ENCODE measurements at places on chromosomes 6 and 20.
A peak's percentile ranks its signal among the peaks of the same experiment; 100 is the strongest.

DNA sequence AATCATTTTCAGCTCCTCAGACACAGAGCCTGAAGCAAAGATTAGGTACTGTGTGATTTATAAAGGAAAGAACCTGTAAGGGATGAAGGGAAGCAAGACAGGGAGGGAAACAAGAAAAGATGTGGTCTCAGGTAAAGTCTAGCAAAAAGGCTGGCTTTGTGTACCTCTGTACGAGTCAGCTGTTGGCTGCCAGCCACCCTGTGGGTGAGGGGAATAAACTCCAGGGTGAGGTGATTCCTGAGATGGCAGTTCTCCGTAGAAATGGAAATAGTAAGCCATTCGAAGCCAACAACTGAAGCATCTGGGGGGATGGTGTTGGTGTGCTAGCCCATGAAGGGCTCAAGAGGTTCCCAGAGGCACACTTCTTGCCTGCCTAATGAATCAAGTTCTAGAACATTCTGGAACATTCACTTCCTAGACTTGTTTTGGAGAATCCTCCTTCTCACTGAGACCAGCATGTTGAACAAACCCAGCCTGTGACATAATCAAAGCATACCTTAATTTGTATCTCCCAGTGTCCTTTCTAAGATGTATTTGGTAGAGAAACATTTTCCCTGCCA lies 10.6 kb upstream of the TTPAL start:
- DNase-seq: no peak

DNA sequence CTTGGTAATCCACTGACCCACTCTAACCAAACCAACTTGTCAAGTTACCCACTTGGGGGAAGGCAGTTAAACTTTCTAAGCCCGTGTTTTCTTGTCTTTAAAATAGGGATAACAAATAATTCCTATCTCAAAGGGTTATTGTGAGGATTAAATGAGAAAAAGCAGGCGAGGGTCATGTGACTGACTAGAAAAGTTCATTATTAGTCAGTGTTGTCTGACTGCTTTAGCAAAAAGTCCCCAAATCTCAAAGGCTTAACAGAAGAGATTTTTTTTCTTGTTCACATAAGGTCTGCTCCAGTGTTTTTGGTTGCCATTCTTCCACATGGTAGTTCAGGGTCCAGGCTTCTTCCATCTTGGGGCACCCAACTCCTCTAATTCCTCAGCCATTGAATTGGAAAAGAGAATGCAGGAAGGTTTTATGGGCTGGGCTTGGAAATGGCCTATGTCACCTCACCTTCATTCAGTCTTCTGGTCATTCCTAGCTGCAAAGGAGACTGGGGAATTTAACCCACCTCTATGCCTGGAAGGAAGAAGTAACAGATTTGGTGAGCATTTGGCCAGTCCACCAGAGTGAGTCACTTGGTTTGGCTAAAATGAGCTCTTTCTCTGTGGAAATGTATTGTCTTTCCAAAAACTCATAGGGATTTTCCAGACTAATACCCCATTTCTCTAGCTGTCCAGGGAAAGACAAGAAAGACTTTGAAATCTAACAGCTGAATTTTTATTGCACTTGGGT lies 77.0 kb downstream of the CAP2 start:
- no peak for DNase-seq

GRCh38 chr6:12170351-12171092 lies 119.6 kb upstream of the EDN1 start:
- no peak for DNase-seq

- no peak for DNase-seq
Measured at GRCh38 chr6:163191704-163192537, 222.6 kb upstream of the QKI start.

DNA sequence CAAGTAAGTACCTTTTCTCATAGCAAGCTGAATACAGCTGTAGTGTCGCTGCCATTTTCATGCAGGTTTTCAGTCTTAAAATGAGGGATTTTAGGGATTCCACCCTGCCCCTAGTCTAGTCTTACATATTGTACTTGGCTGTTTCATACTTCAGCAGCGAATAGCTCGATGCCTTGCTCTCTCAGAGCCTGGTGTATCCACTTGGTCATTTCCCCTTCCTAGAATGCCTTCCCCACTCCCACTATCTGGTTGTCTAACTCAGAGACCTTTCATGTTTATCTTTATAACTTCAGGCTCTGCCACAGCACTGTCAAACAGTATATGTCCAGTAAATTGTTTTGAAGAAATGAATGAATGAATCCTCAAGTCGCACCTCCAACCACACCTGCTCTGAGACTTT lies 21.1 kb upstream of the IPCEF1 start:
- DNase-seq: no peak

DNA sequence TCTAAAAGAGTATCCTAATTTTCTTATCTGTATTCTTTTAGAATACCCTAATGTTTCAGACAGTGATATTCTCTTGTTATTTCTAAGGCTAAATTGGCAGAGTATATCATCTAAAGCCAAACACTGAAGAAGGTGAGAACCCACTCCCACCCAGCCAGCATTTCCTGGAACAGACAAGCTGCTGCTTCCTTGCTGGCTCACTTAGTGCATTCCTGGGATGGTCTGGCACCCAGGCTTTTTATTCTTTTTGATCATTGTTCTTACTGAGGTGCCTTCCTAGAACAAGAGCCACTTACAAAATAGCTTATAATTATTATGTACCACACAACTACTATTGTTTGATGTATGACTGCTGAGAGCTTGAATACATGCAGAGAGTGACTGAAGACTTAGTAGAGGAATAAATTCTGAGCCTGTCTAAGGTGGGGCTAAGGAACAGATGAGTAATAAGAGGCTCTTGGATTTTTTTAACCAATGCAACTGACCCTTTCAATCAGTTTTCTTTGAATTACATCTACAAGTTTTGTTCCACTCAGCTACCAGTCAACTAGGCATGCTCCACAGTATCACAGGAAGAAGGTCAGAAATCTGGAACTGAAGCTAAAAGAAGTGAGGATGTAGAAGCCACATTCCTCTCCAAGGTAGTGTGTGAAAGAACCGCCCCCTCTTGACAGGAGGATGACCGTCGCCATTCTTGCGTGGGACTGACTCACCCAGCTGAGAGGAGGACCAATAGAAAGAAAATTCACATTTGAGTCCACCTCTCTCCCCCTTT lies 30.1 kb downstream of the PRPH2 start:
- peak; percentile 50 for DNase-seq

DNA sequence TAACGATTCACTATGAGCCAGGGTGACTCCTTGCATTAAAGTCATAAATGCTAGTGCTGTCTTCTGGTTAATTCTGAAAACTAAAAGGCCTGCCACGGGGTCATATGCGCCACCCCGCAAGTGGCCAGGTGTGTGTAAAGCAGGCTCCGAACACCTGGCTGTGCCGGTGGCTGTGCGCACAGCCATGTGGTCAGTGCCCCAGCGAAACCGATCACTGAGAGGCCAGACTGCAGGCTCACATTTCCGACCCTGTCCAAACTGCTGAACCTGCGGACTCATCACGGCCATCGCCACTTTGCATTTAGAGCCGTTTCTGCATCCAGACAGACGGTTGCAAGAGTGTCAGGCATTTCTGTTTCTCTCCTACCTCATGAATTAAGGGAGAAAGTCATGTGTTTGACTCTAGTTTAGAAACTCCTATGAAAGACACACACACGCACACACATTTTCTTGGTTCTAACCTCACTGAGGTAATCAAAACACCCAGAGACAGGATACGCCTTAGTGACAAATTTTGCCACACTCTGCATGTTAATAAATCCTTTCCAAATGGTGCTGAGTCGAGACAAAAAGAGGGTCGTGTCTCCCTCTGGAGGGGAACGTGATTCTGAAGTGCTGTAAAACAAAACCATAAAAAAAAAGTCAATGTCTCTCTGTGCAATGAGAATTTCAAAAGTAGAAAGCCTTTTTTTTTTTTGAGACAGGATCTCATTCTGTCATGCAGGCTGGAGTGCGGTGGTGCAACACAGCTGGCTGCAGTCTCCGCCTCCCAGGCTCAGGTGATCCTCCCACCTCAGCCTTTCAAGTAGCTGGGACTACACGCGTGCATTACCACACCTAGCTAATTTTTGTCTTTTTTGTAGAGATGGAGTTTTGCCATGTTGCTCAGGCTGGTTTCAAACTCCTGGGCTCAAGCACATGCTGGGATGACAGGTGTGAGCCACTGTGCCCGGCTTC lies 31.0 kb upstream of the TCFL5 start:
- no peak for DNase-seq

DNA sequence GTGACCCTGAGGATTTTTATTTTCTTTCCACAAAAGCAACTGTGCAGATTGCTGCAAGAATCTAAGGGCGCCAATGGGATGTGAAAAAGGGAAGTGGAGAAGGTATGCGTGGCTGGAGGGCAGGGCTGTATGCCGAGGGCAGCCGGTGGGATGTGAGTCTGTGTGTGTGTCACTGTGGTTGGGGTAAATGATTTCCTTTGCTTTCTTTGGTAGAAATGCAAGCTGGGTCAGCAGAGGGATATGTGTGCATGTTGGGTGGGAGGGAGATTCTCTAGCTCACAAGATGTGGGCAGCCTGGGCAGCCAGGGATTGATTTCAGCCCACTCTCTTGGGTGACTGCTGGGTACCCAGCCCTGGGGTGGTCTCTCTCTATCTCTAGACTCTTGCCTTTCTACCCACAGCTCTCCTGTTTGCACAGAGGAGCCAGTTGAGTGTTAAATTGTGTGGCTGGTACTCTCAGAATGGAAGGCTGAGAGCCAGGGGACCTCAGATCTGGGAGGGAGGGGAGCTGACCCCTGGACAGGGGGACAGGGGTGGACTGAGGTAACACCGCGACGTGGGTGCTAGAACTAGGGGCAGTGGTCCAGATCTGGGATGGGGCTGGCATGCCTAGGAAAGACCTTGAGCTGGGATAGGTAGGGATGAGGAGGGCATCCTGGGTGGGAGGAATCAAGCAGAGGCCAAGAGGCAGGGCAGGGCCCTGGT lies 136.8 kb upstream of the RNF24 start:
- DNase-seq: peak; percentile 65

DNA sequence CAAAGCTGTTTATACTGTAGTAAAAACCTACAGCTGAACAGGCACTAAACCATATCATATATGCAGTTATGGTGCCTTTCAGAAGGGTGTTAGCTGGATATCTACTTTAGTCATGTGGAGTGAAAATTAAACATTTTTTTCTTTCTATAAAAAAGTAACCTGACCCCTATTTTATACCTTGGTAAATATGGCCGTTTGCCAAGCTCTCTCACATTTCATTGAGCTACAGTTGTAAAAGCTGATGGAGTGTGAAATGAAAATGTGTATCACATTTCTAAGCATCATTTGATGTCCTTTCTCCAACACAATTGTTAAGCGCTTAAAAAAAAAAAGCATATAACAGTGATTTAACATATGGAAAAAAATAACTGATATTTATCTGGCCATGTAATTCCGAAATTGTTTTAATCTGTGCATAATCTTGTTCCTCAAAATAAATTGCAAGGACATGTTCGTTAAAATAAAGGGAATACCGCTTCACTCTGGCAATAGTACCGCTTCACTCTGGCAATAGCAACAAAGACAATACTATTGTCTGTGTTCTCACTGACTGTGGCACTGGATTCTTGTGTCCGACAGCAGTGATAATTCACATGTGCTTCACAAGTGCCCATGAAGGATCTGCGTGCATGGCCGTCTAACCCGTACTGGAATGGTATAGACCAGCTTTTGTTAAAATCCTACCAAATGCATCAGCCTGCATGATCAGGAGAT lies 391.8 kb upstream of the SOX4 start:
- no peak for DNase-seq

DNA sequence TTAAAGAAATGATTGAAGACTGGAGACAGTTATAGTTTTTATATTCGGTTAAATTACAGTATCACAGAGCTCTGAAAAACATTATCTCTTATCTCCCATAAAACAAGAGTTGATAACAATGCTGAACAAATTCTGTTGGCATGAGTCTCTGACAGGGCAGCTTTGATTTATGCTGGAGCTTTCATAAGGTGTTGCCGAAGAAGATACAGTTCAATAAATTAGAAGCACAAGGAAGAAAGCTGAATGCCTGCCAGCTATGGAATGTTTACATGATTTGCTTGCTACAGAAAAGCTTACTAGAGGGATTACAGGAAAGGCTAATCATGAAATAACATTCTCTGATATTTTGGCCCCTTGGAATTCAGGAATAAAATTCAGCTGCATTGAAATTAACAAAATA lies 431.9 kb upstream of the GJE1 start:
- DNase-seq: peak; percentile 32

- DNase-seq: no peak
Measured at GRCh38 chr20:4897600-4897999, 103.7 kb downstream of the SLC23A2 start.

DNA sequence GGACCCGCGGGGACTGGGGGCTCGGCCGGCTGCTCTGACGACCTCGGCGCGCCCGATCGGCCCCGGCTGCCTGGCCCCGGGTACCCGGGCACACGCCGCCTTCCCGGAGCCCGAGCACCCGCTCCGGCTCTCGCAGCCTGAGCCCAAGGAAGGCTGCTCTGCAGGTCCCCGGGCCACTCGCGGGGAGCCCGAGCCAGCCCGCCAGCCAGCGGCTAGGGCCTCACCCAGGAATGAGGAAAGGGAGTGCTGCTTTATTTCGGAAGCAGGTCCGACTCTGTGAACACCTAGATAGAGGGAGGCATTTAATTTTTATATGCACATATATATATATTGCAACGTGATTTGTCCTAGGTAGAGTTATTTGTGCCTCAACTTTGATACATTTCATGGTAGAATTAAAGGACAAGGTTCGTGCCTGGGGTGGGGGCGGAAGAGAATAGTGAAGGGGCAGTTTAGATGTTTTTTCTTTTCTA lies 15.5 kb downstream of the FOXA2 start:
- DNase-seq: no peak

GRCh38 chr6:105564121-105564902 lies 161.4 kb upstream of the PREP start:
- no peak for DNase-seq

DNA sequence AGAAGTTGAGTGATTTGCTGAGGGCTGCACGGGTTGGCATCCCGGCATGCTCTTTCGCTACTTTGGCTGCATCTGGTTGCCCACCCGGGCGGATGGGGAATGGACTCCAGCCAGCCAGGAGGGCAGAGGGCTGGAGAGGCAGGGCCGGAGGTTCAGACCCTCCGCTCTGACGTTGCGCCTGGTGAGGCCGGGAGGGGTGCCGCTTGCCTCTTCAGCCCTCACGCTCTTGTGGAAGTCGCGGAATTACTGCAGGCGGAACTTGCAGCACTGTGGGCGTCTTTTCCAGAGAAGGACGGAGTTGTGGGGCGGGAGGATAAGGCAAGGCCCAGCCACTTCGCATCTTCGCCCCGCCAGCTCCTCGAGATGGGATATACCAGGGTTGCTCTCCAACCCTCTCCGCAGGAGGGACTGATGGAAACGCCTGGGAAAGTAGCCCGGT lies 656 bp downstream of the RTEL1 start:
- DNase-seq: peak; percentile 28

Measured in fibroblast of upper back skin (primary cell).